ENCODE measurements at places on chromosomes 6 and 20.
A peak's percentile ranks its signal among the peaks of the same experiment; 100 is the strongest.

DNA sequence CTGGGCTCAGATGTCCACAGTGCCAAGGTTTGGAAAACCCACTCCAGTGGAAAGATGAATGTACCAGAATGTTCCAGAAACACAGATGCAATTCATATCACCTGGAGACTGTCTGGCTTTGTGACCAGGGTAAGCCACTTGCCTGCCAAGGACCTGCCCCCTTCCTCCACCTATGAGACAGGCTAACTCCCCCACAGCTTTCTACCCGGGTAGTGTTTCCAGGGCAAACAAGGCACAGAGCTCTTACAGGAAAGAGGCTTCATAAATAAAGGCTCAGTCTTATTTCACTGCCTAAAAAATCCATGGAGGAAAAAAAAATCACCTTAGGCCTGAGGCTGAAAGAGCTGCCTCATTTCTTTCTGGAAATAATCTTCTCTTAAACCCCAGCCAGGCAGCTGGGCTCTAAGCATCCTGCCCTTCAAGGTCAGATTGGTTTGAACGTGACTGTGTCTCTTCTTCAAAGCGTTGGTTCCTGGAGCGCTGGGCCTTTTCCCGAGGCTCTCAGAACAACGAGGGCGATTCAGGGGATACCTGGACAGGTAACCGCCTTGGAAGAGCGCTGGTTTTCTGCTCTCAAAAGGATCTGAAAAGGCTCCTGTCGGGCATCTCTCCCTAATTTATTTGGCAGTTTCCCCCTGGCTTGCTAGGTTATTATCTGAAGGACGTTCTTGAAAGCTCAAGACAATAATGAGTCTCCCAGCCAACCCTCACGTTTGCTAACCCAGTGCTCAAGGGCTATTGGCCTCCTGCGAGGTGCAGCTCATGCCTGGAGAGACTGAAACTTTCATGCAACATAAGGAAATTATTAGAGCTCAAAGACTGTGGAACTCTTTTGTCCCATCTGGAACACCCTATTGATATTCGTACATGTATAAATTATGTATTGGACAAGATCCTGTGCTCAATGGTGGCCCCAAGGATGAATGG is 199.2 kb upstream of the PMEPA1 start:
- no peak for DNase-seq

- DNase-seq: no peak
Measured at GRCh38 chr6:161254464-161255253, 19.2 kb downstream of the AGPAT4 start.

GRCh38 chr6:33750244-33750991 is 3.7 kb upstream of the IP6K3 start:
- no peak for DNase-seq

- peak; percentile 86 for DNase-seq
Measured at GRCh38 chr6:158817728-158818580, 1.2 kb downstream of the EZR start.

GRCh38 chr20:10357061-10357708 is 76.8 kb downstream of the MKKS start:
- no peak for DNase-seq

GRCh38 chr6:3733321-3733925 is 18.1 kb downstream of the PXDC1 start:
- DNase-seq: no peak

- no peak for DNase-seq
Measured at GRCh38 chr6:157861814-157862213, 38.8 kb downstream of the SNX9 start.

DNA sequence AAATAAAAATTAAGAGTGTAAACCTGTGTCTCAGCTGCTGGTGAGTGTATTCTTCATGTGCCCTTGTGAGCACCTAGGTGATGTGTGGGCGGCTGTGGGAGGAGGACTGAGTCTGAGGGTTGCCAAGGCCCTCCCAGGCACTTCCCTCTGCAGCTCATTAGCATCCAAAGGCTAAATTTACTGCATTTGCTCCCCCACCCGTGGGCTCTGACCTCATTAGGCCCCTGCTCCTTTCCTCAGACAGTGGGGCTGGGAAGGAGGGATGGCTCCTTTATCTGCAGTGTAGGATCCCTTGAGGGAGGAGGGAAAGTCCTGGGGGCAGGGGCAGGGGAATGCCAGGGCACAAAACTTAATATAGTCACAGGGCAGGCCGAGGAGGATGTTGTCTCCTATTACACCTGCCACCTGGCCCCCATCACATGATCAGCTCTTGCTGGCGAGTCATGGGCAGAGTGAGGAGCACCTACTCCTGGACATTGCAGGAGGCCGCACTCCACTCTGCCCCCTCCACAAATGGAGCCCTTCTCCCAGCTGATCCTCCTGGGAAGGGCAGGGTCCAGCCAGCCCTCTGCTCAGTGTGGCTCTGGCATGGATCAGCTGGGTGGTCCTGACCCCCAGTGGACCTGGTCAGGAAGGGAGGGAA is 133.2 kb downstream of the MRPL14 start:
- DNase-seq: no peak

GRCh38 chr6:91611190-91611589 is 1024.3 kb upstream of the MAP3K7 start:
- DNase-seq: no peak

GRCh38 chr6:13278991-13279390 is 49.3 kb downstream of the TBC1D7 start:
- no peak for DNase-seq

DNA sequence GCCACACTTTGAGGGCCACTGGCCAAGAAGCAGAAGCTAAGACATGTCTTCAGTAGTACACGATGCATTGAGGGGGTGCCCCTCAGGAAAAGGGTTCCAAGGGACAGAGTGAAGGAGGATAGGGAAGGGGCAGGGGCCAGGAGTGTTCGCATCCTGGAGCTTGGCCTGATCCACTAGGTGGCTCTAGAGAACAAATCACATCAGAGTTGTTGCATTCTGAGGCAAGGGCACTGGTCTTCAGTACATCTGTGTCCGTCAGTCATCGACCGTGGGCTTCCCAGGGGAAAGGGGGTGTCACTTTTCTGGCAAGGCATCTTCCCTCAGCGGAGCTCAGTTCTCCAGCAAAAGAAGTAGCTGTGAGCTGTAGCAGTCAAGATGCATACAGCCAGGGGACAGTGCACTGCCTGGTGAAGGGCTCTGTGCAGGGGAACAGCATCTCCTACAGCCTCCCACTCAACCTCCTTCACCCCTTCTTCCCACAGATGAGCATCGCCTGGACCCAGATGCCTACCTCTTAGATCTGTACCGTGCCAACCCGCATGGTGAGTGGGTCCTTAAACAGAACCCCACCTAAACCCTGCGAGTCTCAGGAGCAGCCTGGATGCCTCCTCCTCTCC is 47.8 kb downstream of the ARHGAP40 start:
- no peak for DNase-seq

- DNase-seq: no peak
Measured at GRCh38 chr6:137492289-137493217, 1.6 kb downstream of the OLIG3 start.

DNA sequence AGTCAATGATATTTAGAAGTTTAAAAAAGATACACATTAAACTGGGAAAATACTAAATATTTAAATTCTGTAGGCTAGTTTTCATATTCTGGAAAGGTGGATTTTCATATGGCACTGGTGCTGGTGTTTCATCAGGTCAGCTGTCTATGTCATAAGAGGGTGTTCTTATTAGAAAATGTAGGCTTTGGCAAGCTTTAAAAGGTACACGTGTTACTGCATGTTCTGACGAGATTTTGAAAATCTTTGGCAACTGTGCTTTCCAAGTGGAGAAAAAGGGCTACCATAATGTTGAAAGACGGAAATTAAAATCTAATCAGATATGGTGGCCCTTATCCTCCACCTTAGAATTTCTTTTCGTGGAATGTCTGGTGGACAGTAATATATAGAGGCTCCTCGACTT is 30.0 kb downstream of the SLC22A3 start:
- no peak for DNase-seq

- DNase-seq: no peak
Measured at GRCh38 chr6:165556116-165556843, 106.8 kb downstream of the PDE10A start.

GRCh38 chr6:99603421-99604165 is 3.0 kb upstream of the PRDM13 start:
- no peak for DNase-seq

- DNase-seq: no peak
Measured at GRCh38 chr6:152399399-152399798, 237.8 kb downstream of the SYNE1 start.

- DNase-seq: no peak
Measured at GRCh38 chr20:50095476-50096078, 17.4 kb downstream of the UBE2V1 start.

DNA sequence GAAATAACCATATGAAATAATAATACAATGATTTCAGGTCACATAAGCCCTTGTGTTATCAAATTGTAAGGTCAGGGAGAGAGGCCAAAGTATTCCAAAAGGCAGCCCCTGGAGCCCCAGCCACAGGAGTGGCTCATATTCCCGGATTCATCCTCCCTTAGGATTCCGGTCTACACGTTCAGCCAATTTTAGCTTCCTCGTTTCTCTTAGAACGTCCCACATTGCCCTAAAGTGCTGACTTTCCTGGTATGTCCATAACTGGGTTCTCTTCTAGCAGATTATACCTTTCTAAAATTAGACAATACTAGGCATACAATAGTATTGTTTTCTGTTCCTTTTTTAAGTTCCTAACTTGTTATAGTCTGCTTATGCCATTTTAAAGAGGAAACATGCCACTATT is 192.7 kb upstream of the NOX3 start:
- no peak for DNase-seq

GRCh38 chr6:34170346-34170745 is 24.5 kb upstream of the GRM4 start:
- DNase-seq: no peak

DNA sequence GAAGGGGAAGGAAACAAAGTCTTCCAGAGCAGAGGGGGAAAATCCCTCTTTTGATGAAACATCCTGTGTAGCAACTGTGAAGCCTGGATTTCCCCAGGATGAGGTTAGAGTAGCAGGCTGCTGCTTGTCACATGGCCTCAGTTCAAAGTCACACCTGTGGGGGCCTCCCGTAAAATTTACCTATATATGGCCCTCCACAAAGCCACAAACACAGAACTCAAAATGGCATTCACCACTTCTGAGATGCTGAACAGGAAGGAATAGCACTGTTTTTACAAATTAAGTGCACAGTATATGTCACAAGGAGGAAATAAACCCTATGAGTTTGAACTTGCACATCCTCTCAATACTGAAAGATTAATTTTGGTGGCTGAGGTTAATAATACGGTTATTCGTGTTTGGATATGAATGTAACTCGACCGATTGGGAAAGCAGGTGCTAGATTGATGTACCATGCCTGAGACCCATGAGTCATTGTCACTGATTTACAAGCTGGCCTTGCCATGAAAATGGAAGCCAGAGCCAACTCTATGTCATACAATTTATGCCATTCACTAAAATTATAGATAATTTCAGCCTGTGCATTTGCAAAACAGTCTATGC is 70.6 kb downstream of the SGK1 start:
- peak; percentile 90 for DNase-seq

DNA sequence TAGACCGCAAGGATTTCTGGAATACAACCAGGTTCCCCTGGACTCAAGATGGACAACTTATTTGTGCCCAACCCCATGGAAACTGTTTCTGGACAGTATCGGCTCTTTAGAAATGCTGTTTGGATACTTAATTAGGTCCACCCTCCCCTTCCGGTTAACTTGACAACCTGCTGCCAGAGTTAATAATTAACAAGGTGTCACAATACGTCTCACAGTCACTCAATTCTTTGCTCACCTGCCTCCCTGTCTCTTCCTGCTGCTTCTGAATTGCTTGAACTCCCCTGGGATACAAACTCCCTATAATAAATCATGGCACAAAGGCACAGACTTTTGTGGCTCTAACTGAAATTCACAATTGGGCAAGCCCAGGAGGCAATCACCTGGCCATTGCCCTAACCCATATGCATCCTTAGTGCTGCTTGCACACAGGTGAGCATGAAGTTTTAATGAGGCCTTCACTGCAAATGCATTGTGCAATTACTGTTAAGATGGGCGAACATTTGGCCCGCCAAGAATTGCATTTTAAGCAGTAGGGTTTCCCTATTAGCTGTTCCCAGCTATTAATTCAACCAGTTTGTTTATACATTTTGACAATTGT is 504.4 kb upstream of the NOX3 start:
- DNase-seq: no peak

- DNase-seq: no peak
Measured at GRCh38 chr20:37154684-37155298, 24.3 kb upstream of the RPN2 start.

- DNase-seq: peak; percentile 21
Measured at GRCh38 chr6:28589234-28589956, 63.7 kb downstream of the GPX5 start.

GRCh38 chr20:57580478-57581201 is 19.7 kb downstream of the PCK1 start:
- DNase-seq: no peak

DNA sequence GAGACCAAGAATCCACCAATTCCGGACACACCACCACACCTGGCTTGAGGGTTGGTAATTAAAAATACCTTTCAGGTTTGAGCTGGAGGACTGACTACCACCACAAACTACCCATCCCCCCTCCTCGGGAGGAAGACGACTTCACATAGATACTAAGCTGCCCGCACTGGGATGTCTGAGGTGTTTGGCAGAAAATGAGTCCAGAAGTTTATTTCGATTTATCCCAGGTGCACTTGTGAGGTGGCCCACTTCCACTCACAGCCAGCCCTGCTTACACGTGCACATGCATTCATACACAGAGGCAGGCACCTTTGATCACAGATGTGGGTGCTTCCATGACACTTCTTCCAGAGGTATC is 187.1 kb downstream of the ID4 start:
- DNase-seq: peak; percentile 6

GRCh38 chr20:50004229-50004628 is 21.4 kb downstream of the SNAI1 start:
- DNase-seq: no peak

DNA sequence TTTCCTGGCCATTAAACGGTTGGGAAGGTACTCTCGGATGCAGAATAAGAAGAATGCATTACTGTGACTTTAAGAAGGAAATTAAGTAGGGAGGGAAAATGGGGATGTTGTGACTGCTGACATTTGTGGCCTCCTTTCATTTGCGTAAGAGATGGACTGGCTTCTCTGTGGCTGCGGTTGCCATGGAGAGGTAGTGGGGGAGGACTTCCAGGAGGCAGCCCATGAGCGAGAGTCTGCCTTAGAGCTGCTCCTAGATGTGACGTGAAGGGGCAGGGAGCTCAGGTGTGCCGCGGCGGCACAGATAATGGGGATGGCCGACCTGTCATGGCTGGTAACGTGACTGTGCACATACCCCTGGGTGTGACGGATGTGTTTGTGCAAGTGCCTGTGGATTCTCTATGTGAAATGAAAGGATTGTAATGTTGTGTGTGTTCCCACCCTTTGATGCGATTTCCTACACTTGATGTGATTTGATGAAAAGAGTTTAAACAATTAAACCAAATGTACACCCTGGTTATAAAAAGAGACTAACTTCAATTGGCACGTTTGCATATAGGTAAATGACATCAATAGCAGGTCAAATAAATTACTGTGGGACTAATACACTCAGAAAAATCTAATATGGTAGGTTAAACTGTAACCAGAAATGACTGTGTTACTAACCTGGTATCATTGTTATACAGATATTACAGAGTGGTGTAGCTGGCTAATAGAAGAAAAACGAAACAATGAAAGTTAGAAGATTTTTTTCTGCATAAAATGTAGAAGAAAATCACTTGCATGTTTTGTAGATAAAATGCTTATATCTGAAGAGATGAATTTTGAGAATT is 48.9 kb downstream of the HIVEP1 start:
- peak; percentile 85 for DNase-seq
